NCI-H2081 treated with DMSO at 0.1 percent for 48 hours (cell line): ENCODE measurements at places on chromosomes 1 and 21.

GRCh38 chr1:215287362-215287761 is 204.8 kb downstream of the KCNK2 start:
- DNase-seq = no peak

DNA sequence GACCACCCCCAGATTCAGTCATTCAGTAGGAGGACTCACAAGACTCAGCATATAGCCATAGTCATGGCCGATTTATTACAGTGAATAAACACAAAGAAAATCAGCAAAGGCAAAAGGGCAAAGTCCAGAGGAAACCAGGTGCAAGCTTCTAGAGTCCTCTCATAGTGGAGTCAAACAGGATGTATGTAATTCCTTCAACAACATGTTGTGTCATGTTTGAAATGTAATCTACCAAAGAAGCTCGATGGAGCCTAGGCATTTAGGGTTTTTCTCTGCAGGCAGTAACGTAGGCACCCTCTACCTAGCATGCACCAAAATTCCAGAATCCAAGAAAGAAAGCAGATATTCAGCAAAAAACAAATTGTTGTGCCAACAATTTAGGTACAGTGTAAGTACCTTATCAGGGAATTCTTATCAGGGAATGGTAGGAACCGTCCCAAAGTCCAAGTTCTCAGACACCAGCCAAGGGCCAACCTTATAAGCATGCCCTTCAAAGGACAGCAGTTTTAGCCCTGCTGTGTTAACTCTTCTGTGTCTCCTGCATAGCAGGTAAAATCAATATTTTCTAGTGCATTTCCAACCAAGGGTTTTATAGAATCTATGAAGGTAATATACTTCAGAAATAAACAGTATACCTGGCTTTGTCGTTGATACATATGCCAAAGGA is 16.1 kb upstream of the SLAMF6 start:
- no peak for DNase-seq

DNA sequence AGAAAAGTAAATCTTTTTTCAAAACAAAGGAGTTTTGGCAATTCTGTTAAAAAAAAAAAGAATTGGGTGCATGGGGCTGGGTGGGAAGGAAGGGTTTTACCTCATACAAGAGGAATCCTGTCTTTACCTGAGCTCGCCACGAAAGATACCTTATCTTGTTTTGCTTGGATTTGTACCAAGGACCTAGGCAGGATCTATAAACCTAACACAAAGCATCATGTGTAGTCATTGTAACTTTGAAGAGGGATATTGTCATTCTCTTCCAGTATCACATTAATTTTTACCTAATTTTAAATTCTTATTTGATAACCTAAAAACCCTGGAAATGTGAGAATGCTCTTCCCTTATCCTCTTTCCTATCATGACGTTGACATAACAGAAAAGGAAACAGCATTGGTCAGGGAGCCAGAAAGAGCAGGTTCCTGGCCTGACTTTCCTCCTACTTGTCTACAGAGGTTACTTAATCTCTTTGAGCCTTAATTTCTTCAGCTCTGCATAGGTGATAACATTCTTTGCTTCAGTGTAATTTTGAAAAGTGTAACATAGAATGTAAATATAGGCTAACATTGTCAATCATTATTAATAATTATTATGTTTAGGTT is 4.0 kb upstream of the LAMC1 start:
- DNase-seq = no peak

DNA sequence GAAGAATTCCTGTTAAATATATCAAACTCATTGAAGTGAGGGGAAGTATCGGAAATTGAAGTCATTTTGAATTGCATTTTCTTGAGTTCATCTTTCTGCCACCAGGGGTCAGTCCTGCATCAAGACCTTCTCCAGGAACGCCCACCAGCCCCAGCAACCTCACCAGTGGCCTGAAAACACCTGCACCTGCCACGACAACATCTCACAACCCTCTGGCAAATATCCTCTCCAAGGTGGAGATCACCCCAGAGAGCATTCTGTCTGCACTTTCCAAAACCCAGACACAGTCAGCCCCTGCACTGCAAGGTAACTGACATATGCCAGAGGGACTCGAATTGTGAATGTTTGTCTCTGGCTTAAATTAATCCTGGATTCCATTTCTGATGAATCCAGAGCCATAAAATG is 22.8 kb upstream of the TARS2 start:
- DNase-seq = peak; percentile 36

DNA sequence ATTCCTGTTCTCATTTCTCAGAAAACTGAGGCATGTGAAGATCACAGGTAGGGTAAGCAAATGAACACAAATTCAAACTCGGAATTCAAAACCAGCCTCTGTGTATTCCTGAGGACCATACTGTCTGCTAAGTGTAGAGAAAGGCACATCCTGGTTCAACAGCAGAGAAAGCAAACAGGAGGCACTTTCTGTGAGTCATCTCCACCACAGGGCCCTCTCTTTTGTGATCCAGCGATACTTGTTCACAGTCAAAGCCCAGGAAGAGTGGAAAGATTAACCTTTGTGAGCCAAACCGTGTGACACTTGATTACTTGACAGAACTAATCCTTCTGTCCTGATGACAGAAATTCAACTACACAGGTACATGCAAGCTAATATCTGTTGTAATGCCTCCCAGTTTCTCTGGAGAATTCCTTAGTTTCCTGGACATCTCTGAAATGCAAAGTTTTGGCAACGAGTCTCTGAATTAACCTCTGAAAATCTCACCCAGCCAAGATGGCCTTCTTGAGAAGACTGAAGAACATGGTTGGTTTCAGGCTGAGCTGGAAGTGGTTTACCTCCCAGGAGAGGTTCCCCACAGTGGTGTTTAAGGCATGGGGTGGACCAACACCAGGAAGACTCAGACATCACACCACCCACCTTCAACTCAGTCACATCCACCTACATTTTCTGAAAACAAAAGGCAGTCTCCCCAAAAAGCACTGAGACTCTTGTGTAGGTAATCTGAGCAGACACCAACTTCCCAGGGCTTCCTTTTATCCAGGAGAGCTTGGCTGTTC is 98.2 kb upstream of the ERG start:
- DNase-seq = no peak

- DNase-seq = no peak
These were observed 13.7 kb upstream of the ARTN start for GRCh38 chr1:43919906-43920305.

- DNase-seq = no peak
These were observed 100.1 kb upstream of the SLC45A1 start for GRCh38 chr1:8217809-8218208.
